ENCODE measurements at places on chromosomes 16 and 17.

GRCh38 chr16:78579020-78579419 lies 479.6 kb downstream of the WWOX start:
- DNase-seq = no peak

GRCh38 chr17:29677221-29677791 lies 54.6 kb upstream of the CORO6 start:
- no peak for DNase-seq

DNA sequence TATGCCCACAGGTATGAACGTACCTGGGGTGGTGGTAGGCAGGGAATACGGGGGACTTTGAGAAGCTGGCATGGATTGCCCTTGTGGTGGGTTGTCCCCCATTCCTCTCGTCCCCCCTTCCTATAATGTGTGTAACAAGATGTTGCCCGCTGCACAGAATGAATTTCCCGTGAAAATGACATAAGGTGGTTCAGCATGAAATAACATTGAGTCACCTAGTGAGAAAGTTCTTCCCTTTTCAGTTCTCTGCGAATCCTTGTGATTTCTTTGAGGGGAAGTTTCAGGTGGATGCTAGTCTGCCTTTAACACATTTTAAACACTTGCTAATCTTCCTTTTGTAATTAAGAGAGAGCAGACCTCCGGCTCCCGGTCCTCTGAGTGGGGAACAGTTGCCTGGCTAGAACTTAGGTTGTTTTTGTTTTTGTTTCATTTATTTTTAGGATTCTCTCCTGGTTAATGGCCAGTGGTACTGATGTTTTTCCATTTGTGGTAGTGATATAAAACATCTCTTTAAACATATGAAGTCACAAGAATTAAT lies 58.9 kb downstream of the RAP1GAP2 start:
- no peak for DNase-seq

- no peak for DNase-seq
These were observed 3.5 kb upstream of the TRIM47 start for GRCh38 chr17:75881678-75882454.

DNA sequence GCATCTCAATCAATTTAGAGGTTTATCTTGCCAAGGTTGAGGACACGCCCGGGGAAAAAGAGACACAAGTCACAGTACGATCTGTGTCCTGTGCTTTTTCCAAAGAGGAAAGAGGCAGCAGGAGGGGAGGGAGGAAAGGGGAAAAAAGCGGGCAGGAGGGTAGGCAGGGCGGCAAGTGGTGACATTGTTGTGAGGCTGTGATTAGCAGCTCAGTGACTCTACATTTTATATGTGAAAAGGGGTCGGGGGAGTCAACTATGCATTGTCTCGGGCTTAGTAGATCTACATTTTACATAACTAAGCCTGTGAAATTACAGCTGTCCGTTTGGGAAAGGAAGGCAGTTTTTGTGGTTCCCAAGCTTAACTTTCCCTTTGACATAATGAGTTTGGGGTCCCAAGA lies 22.2 kb upstream of the RIPOR1 start:
- no peak for DNase-seq

DNA sequence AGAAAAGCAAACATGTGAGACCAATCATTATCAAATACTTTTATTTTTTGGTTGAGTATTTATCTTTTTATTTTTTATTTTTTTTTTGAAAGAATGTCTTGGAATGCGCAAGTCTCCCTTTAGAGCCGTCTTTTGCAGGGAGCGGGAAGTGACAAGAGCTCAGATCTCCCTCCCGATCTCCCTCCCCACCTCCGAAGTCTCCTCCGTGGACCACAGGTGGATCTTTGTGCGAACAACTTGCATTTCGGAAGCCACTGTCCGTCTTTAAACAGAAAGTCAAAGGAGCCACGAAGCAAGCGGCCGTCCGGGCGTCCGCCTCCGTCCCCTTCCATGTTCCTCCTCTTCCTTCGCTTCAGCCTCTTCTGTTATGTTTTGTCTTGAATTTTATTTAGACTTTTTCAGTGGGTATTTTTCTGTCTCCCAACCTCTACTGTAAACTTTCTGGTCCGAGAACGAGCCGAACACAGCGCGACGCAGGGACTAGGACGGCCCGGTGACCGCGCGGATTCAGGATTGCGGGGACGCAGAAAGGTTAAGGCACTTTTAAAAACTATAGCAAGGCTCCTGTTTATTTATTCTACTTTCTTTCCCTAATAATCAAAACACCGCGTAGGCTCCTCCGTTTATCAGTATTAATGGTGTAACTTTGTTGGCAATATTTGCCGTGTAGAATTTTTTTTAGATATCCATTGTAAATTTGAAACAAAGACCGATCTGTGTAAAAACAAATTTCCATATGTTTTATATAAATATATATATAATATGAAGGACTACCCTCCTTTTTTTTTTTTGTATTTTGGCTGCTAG lies 3.3 kb downstream of the FOXF1 start:
- no peak for DNase-seq

GRCh38 chr16:47660540-47660939 lies 199.4 kb downstream of the PHKB start:
- no peak for DNase-seq

- DNase-seq = no peak
These were observed 71.8 kb upstream of the MRTFB start for GRCh38 chr16:13999071-13999894.

DNA sequence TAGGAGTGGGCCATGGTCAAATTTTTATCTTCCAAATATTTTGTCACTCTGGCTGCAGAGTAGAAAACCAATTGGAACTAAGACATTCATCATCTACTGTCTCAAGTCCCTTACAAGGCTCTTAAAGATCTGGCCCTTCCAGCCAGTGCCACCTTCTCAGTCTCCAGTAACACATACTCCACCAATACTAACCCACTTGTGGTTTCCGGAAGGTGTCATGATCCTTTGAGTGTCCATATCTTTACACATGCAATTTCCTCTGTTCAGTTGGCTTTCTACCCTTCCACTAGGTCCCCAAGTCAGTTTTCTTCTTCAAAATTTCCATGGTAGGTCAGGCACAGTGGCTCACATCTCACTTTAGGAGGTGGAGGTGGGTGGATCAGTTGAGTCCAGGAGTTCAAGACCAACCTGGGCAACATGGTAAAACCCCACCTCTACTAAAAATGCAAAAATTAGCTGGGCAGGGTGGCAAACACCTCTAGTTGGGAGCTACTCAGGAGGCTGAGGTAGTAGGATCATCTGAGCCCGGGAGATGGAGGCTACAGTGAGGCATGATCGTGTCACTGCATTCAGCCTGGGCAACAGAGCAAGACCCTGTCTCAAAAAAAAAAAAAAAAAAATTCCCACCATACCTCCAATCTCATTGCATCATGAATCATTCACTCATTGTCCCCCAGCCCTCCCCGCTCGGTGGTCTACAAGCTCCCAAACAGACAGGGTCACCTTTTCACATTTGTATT lies 6.0 kb upstream of the GRB2 start:
- no peak for DNase-seq
